ENCODE measurements at places on chromosomes 13 and 19.

DNA sequence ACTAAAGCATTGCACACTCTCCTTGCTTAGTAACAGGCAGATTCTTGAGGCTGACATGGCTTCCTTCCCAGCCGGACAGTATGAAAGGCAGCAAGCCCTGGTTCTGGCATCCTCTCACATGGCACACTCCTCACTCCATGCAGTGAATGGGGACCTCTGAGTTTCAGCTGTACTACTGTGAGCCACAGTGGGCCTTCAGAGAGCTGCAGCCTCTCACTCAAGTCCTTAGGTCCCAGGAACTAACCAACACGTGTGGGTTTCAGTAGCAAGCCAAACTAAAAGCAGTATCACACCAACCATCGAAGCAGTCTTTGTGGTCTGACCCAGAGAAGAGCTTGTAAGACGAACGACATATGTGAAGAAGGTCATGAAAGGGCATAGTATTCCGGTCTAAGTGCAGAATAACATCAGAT is 128.2 kb downstream of the TBC1D4 start:
- no peak for DNase-seq

- no peak for DNase-seq
Measured at GRCh38 chr13:95650696-95651095, 6.2 kb upstream of the DZIP1 start.

- DNase-seq = no peak
Measured at GRCh38 chr19:10784257-10784656, 51.8 kb downstream of the TMED1 start.

GRCh38 chr13:91740756-91741155 is 342.3 kb downstream of the GPC5 start:
- no peak for DNase-seq

- DNase-seq = peak; percentile 87
Measured at GRCh38 chr19:2096034-2096479, at the start of gene MOB3A. MOB3A (minus strand) TSS chr19:2096326; CDS start chr19:2078560, 17,766 bp downstream.

DNA sequence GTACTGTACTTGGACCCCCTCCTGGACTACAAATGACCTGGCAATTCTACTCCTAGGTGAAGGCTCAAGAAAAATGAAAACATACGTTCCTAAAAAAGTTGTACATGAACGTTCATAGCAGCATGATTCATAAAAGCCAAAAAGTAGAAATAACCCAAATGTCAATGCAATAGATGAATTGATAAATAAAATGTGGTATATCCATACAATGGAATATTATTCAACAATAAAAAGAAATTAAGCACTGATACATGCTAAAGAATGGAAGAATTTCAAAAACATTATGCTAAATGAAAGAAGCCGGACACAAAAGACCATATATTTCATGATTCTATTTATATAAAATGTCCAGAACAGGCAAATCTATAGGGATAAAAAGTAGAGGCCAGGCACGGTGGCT is 9.5 kb downstream of the ZNF432 start:
- DNase-seq = no peak

GRCh38 chr19:10245189-10245939 is 6.7 kb upstream of the MRPL4 start:
- DNase-seq = no peak

DNA sequence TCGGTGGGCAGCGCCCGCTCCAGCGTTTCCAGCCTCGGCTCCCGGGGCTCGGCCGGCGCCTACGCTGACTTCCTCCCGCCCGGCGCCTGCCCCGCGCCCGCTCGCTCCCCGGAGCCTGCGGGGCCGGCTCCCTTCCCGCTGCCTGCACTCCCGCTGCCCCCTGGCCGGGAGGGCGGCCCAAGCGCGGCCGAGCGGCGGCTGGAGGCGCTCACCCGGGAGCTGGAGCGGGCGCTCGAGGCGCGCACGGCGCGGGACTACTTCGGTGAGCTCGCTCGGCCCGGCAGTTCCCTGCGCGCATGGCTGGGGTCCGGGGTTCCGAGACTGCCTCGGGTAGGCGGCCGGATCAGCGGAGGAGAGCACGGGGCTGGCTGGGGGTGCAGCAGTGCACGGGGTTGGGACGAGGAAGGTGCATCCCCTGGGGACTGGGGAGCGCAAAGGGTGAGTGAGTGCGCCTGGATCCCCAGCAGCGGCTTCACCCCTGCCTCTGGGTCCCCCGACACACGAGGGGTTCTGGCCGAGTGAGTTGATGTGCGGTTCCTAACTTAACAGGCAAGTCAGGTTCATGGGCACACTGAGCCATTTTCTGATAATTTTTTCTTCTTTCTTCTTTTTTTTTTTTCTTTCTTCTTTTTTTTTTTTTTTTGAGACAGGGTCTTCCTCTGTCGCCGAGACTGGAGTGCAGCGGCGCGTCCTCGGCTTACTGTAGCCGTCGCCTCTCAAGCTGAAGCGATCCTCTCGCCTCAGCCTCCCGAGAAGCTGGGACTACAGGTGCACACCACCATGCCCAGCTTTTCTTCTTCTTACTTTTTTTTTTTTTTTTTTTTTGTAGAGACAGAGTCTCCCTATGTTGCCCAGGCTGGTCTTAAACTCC is 1.1 kb downstream of the WTIP start:
- DNase-seq = no peak

DNA sequence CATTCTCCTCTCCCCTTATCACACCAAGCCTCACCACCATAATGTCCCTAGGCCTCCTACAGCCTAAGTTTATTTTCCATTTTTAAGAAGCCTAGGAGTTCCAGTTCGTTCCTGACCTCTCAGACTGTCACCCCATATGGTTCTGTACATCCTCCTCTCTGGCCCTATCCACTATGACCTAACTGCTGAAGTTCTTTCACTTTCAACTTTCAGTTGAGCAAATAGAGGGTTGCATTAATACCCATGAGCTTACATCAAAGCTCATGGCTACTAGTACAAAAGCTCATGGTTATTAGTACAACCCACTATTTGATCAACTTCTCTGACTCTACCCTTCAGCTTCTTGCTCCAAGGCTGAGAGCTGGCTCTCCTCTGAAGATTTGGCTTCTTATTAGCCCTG is 72.9 kb downstream of the FGF14 start:
- no peak for DNase-seq

DNA sequence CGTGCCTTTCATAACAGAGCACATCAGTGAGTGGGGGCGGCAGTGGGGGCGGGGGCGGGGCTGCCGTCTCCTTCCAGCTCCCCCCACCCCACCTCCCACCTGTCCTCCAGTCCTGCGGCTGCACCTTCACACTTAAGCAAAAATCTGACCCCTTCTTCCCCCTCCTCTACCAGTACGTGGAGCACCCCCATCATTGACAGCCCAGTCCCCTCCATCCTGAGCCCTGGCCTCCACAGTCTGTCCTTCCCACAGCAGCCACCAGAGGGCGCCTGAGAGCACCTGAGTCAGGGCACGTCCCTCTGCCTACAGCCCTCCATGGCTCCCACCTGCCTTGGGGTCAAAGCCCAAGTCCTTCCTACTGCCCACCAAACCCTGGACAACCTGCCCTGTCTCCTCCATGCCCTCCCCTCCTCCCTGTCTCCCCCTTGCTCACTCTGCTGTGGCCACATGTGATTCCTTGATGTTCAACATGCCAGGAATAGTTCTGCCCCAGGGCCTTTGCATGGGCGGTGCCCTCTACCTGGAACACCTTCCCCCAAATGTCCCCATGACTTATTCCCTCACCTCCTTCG is 4.0 kb downstream of the EBI3 start:
- peak; percentile 30 for DNase-seq

DNA sequence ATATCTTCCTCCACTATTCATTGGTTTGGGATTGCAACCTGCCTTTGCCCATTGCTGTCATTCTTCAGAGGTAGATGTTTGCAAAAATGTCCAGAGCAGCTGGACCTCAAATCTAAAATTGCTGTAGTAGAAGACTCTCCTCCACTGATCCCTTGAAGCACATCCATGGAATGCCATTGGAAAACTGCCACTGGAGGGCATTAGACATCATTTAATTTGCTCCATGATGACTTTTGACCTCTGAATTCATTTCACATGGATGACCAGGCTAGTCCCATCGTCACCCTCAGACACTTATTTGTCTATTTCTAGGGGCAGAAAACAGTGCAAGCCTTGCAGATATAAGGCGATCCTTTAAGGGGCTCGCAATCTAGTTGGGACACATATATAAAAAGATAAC is 33.9 kb upstream of the FLT1 start:
- DNase-seq = no peak

GRCh38 chr13:114034481-114034891 is 60.6 kb upstream of the C13orf46 start:
- DNase-seq = no peak

GRCh38 chr13:51556740-51557139 is 27.5 kb upstream of the WDFY2 start:
- no peak for DNase-seq

GRCh38 chr13:109606520-109606919 is 179.9 kb downstream of the IRS2 start:
- no peak for DNase-seq

DNA sequence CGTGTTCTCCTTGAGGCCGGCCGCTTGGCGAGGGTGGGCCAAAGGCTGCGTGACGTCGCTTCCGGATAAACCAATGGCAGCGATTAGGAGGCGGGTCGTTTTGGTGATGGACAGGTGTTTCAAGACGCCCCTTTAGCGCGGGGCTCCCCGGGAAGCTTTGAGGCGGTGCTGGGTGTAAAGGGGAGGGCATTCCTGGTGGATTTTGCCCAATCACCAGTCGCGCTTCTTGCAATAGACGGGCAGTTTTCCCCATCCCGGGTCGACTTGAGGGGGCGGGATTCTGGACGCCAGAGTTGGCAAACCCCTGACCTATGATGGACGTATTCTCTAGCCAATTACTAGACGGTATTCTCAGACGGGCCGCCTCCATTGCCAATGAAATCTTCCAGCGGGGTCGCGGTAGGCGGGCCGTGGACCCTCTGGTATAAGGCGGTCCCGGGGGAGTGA is 264 bp upstream of the PRMT1 start:
- peak; percentile 100 for DNase-seq

DNA sequence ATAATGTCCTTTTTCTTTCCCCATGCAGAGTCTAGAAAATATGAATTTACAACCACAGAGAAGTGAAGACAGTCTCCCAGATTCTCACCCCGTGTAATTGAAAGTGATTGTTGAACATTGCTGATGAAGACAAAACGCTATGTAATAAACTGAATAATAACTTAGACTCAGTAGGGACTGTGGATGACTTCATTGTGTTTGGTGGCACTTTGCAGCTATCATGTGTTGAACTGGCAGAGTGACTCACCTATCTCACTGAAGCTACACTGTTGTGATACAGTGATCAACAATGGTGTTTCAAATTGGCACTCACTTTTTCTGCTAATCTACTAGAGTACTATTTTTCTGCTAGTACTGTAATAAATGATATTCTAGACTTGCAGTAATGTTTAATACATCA is 261.3 kb downstream of the DACH1 start:
- DNase-seq = no peak

DNA sequence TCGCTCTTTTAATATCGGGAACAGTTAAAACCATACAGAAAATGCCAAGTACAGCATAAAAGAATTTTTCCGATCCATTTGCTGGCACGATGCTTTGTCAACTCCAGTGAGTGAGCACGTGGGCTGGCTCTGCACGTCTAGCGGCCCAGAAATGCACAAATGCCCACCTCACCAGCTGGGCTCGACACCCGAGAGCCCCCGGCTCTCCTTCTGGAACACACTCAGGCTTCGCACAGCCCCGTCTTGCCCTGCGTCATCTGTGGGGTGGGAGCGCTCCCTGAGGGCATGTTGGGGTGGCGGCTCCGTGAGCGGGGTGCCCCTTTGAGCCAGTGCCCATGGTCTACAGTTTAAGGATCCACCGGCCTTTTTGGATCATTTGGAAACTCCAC is 24.5 kb downstream of the ATP4B start:
- DNase-seq = no peak

DNA sequence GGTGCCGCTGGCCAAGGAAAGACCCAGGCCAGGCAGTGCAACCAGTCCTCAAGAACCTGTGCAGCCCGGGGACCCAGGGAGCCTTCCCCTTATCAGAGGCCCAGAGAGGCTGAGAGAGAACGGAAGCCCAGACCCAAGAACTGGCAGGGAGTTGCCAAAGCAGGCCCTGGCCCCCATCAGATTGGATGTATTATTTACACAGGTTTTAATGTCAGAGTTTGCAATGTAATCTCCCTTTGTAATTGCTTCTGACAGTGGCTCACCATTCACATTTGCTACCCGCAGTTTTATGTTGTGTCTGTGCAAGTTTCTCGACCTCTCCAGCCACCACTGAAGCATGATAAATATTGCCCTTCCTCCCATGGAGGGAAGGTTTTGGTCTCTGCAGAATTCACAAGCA is 660.9 kb downstream of the LIG4 start:
- DNase-seq = no peak

DNA sequence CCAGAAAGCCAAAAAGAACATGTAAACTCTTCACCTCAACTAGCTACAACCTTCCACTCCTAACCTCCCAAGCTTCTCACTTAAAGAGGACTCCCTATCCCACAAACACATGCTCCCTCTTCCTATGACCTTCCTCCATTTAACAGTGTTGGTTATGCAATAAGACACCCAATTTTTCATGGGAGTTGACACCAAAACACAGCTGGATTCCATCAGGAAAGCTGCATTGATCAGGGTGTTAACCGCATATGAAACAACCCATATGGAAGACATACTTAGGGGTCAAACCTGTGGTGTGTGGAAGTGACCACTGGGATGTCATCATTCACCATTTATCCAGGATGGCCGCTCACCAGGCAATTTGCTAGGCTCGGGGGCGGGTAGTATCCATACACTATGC is 21.9 kb downstream of the ZNF473 start:
- no peak for DNase-seq

GRCh38 chr13:21116141-21116540 is 54.8 kb upstream of the LATS2 start:
- DNase-seq = no peak

DNA sequence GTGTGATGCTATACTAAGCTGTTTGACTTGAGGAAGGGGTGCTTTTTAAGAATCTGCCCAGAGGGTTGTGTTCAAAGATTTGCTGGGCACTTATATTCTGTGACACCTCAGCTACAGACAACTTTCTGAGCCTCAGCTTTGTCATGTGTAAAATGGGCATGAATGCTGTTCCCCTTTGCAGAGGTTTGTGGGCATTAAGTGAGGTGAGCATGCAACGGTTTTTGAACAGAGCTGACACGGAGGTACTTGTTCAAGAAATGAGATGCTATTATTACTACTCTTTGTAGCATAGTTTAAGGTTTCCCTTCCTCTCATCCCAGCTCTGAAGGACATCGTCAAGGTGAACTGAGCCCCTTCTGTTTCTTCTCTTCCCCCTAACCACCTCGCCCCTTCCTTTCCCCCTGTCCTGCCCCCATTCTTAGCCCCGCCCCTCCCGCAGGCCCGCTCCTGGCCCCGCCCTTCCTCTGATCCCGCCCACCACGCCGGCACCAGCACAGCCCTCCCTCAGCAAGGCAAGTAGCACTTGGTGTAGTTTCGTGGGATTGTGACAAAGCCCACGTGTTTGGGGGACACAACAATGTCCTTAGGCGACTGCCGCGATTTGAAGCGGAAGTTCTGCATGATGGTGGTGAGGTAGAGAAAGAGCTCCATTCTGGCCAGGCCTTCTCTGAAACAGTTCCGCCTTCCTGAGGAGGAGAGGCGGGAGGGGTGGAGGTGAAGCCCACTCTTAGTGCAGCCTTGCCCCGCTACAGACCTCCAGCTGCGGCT is 26.1 kb upstream of the CYP2A7 start:
- peak; percentile 3 for DNase-seq

- peak; percentile 41 for DNase-seq
Measured at GRCh38 chr13:29849071-29849631, 1.3 kb downstream of the UBL3 start.

GRCh38 chr19:3975637-3976087 is 4.8 kb upstream of the DAPK3 start:
- DNase-seq = no peak
